ENCODE measurements at places on chromosomes 1 and 21.

DNA sequence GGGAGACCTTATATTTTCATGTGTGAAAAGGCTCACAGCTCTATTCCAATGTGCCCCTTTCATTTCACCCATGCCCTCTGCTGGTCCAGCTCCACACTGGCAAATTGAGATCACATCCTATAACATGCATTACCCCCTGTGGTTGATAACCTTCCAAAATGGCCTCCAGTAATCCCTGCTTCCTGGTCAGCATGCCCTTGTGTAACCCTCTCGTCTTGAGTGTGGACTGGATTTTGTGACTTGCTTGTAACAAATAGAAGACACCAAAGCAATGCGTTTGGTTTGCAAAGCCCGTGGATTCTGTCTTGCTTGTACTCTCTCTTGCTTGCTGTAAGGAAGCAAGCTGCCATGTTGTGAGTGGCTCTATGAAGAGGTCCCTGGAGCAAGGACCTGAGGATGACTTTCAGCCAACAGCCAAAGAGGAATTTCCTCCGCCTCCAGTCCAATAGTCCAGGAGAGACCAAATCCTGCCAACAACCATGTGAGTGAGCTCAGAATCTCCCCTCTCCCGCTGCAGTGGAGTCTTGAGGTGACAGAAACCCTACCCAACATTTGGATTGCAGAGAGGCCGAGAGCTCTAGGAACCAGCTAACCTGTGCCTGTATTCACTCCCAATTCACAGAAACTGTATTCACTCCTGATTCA, 17.4 kb downstream of the KCNA10 start:
- H3K4me1 ChIP-seq = no peaks in the 10 kb centered on the region
- no peaks in the 10 kb centered on the region for H3K36me3 ChIP-seq
- DNase-seq = no peak

DNA sequence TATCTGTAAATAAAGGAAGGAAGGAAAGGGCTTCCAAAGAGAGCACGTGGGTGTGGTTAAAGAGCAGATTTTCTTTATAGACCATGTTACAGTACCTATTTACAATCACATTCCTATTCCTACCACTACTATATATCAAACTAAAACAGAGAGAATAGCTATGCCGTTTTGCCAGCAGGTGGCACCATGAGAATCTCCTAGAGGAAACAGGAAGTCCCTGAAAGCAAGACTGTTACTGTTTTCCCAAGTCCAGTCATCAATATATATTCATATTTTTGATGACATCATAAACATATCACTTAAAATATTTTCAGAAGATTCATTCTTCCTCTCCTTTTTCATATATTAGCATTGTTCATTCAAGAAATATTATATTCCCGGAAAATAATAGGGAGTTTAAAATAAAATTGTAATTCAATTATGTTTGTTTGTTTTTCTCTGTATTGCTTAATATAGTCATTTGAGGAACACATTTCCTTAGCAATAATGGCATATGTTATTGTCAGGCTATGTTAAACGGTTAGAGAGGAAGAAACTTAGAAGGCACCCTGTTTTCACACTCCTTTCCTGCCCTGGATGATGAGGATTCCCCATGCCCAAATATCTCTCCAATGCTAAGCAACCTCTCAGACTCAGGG, 6.6 kb downstream of the CCDC190 start:
- no peak overlapping the region for H3K4me3 ChIP-seq
- H3K4me1 ChIP-seq = peaks cover 22% of the 10 kb centered on the region
- no peak overlapping the region for H3K27ac ChIP-seq
- peak; percentile 80 for DNase-seq
- no peaks in the 10 kb centered on the region for H3K27me3 ChIP-seq

DNA sequence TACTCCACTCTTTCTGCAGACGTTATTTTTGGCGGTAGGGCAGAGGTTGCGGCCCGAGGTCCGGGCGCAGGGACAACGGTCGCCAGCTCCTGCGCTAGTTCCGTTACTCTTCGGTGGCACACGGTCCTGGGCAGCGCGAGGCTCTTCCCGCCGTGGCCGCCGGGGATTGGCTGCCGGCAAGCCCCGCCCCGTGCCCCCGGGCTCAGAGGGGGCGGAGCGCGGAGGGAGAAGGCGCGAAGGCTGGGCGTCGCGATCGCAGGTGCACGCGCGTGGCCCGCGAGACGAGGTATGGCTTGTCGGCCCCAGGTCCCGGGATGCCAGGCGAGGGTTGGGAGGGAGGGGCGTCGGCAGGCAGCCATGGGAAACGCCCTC, 518 bp upstream of the SHE start:
- H3K27ac ChIP-seq = no peak overlapping the region
- no peak for DNase-seq
- no peaks in the 10 kb centered on the region for H3K4me1 ChIP-seq
- no peak overlapping the region for H3K4me3 ChIP-seq
- H3K36me3 ChIP-seq = no peaks in the 10 kb centered on the region

DNA sequence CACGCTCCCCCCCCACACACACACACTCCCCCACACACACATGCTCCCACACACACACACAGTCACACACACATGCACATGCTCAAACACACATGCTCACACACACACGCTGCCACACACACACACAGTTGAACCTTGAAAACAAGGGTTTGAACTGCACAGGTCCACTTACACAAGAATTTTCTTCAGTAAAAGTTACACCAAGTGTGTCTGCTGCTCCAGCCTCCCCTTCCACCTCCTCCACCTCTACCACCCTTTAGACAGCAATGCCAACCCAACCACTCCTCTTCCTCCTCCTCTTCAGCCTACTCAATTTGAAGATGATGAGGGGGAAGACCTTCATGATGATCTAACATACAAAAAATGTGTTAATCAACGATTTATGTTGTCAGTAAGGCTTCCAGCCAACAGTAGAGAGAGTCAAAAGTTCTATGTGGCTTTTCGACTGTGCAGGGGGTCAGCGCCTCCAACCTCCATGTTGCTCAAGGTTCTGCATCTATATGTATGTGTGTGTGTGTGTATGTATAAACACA, 26.8 kb downstream of the HSF2BP start:
- H3K36me3 ChIP-seq = no peaks in the 10 kb centered on the region
- H3K4me3 ChIP-seq = no peak overlapping the region
- H3K27ac ChIP-seq = no peak overlapping the region
- H3K27me3 ChIP-seq = no peaks in the 10 kb centered on the region
- DNase-seq = no peak
